ENCODE measurements at places on chromosomes 12 and 14.

- no peak for DNase-seq
Measured at GRCh38 chr14:102227184-102227964, 77.6 kb downstream of the MOK start.

- no peak for DNase-seq
Measured at GRCh38 chr12:105239304-105239703, 3.3 kb upstream of the APPL2 start.

GRCh38 chr14:87492561-87492960 lies 500.4 kb downstream of the GALC start:
- no peak for DNase-seq

- no peak for DNase-seq
Measured at GRCh38 chr12:32535288-32535999, 136.1 kb downstream of the FGD4 start.

DNA sequence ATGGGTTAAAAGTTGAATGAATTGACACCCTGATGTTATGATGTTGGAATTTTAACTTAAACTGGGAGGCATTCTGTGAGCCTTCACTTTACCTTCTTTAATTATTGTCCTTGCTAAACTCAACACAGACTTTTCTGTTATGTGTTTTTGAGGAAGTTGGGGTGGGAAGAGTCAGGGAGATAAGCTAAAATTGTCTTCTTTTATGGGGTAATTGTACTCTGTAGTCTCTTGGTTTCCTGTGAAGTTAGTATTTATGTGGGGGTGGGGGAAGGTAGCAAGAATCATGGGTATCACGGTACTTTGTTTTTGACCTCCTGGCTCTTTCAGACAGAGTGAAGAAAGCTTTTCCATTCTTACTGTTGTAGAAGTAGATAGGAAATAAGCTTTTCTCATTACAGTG lies 32.9 kb downstream of the RAB21 start:
- no peak for DNase-seq

DNA sequence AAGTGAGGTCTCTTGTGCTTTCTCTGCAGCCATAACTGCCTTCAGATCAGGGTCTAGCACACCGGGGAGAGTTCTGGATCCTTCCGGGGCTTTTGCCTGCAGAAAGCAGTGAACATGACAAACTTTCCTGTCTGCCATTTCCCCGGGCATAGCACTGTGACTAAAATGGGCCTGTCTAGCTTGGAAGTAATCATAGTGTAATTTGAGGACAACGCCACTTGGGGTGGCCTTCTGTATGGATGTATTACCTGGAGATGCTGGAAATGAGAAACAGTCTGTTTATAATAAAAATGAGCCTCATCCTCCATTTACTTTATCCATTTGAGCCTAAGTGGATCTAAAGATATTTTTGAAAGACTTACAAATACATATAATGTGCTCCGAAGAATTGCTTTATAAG lies 453.7 kb downstream of the VRK1 start:
- no peak for DNase-seq

- DNase-seq = no peak
Measured at GRCh38 chr14:76918256-76918781, 92.1 kb downstream of the LRRC74A start.

GRCh38 chr12:103944964-103945363 lies 14.8 kb downstream of the HSP90B1 start:
- no peak for DNase-seq

GRCh38 chr14:75595226-75595625 lies 16.8 kb downstream of the FLVCR2 start:
- DNase-seq = no peak

GRCh38 chr12:118136559-118137003 lies 657 bp downstream of the PEBP1 start:
- DNase-seq = no peak

DNA sequence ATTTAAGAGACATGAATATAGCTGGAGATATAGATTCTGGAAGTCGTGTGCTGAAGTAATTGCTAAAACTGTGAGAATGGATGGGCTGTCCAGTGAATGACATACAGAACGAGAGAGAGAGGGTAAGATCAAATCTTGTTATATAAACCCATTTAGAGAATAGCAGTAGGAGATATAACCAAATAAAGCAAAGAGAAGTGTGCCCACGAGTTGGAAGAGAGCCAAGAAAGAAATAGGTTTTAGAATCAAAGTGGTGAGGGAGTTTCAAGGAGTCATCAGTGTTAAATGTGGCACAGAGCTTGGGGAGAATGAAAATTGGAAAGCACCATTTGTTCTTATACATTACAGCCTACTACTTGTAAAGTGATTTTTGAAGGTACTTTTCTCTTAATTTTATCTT lies 19.2 kb downstream of the TOGARAM1 start:
- no peak for DNase-seq

DNA sequence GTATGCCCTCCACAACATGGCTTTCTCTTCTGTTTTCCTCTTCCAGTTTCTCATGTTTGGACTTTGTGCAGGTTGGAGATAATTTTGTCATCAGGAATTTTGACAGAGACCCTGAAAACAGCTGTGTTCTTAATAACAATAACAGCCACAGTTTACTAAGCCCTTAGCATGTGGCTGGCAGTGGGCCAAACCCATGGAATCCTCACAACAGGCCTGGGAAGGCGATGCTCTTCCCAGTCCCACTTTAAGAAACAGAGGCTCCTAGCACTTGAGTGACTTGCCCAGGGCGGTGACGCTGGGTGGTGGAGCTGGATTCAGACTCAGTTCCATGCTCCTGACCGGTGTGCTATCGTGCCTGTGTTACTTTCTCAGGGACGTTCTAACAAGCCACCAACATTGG lies 20.1 kb upstream of the PLEKHG3 start:
- DNase-seq = no peak

DNA sequence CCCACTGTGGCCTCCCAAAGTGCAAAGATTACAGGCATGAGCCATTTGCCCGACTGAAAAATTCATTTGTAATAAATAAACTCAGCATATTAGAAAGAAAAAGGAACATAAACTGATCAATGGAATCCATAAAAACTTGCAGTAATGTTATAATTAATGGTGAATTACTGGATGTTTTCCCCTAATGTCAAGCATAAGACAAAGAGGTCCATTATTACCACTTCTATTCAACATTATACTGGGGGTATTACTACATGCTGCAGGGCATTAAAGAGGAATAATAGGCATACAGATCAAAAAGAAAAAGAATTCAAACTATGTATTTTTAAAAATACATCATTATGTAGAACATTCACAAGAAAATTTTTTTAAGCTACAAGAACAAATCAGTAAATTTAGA lies 926.8 kb downstream of the LRFN5 start:
- no peak for DNase-seq

- DNase-seq = no peak
Measured at GRCh38 chr12:85356596-85357385, 76.8 kb downstream of the ALX1 start.
